ENCODE measurements at places on chromosomes 4 and X. TPM values are rescaled to one million over a fixed set of nuclear protein-coding genes. Genes with fewer than 3 reads are reported as not detected.

The LONRF3 gene
- not detected for total RNA-seq

The EPGN gene
- total RNA-seq, result not detected

The BEX4 gene
- total RNA-seq, result not detected

The KLHL4 gene
- total RNA-seq, result 1.4 TPM

The ZNF732 gene
- total RNA-seq, result not detected

The MAGED2 gene
- 161 TPM for total RNA-seq

The MTTP gene
- not detected for total RNA-seq

The TMPRSS11F gene
- total RNA-seq, result not detected

The HS6ST2 gene
- 1.3 TPM for total RNA-seq

The FRG2 gene
- not detected for total RNA-seq

The SPANXA1 gene
- total RNA-seq, result not detected

The SLIT2 gene
- 1.9 TPM for total RNA-seq

The PPBP gene
- not detected for total RNA-seq

The SLC9B1 gene
- 1.5 TPM for total RNA-seq

The GSPT2 gene
- 0.74 TPM for total RNA-seq

The PLAC1 gene
- total RNA-seq, result not detected

The INTU gene
- 1.2 TPM for total RNA-seq

The NELFA gene
- total RNA-seq, result 15.0 TPM

The SHROOM2 gene
- 0.39 TPM for total RNA-seq

The GPC3 gene
- total RNA-seq, result not detected

The CFI gene
- not detected for total RNA-seq

The FMR1NB gene
- not detected for total RNA-seq

The CSAG3 gene
- total RNA-seq, result not detected

The TEX13A gene
- not detected for total RNA-seq

The DCHS2 gene
- 0.07 TPM for total RNA-seq

The CRMP1 gene
- total RNA-seq, result not detected

The MAOB gene
- 0.30 TPM for total RNA-seq

The HDX gene
- 0.86 TPM for total RNA-seq

The XPNPEP2 gene
- not detected for total RNA-seq

The FAM47A gene
- total RNA-seq, result not detected

The DCLK2 gene
- 1.4 TPM for total RNA-seq

The P2RY4 gene
- not detected for total RNA-seq

All from MG63 (cell line).